Naive thymus-derived CD8-positive, alpha-beta T cell (primary cell): ENCODE measurements at places on chromosomes 7 and 10. TPM values are rescaled to one million over a fixed set of nuclear protein-coding genes. Genes with fewer than 3 reads are reported as not detected.

- peak overlapping the region; percentile 3 for H3K27ac ChIP-seq
- H3K27me3 ChIP-seq: peaks cover 18% of the 10 kb centered on the region
- no peak overlapping the region for H3K4me3 ChIP-seq
- H3K4me1 ChIP-seq: peaks cover 7% of the 10 kb centered on the region
- peaks cover 2% of the 10 kb centered on the region for H3K36me3 ChIP-seq
Measured at GRCh38 chr7:140541513-140542227, 62.4 kb upstream of the MKRN1 start.

DNA sequence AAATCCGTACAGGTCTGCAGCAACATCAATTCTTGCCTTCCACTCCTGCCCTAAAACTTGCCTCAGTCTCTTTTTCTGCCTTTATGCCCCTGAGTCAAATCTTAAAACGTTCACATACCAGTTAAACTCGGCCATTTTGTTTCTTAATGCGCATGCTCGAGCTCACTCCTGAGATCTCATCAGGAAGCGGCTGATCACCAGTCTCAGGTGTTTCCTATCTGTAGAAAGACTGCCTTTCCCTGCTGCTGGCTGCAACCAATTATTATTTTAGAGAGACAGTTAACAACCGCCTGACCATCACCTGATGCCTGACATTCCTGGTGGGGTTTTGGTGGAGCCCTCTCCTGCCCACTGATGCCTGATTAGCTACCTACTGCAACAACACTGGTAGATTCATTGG lies 70.2 kb upstream of the TMEM140 start:
- H3K27ac ChIP-seq: no peak overlapping the region
- H3K27me3 ChIP-seq: no peaks in the 10 kb centered on the region
- H3K4me3 ChIP-seq: no peak overlapping the region
- no peaks in the 10 kb centered on the region for H3K36me3 ChIP-seq
- no peak for DNase-seq

- no peak overlapping the region for H3K27ac ChIP-seq
- H3K27me3 ChIP-seq: no peaks in the 10 kb centered on the region
- H3K4me1 ChIP-seq: peaks cover 12% of the 10 kb centered on the region
- no peaks in the 10 kb centered on the region for H3K36me3 ChIP-seq
Measured at GRCh38 chr10:70786799-70787415, 1.7 kb upstream of the TBATA start.

DNA sequence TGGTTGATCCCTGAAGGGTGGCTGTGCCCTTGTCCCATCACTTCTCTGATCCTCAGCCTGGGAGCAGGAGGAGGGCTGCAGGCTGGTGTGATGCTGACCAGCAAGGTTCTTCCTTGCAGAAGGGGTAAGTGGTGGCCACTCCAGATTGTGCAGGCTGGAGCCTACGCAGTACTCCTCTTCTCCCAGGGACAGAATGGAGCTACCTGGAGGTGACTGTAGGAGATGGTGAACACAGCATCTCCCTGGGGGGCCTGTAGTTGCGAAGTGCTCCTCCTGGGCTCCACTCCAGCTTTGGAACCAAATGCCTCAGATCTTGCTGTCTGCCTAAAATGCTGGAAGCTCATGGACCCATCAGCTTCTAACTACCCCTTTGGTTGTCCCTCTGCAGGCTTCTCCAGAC lies 323.6 kb upstream of the PODXL start:
- no peak overlapping the region for H3K4me3 ChIP-seq
- H3K27ac ChIP-seq: no peak overlapping the region
- H3K4me1 ChIP-seq: no peaks in the 10 kb centered on the region
- H3K36me3 ChIP-seq: peaks cover 5% of the 10 kb centered on the region
- H3K27me3 ChIP-seq: peaks cover 26% of the 10 kb centered on the region

DNA sequence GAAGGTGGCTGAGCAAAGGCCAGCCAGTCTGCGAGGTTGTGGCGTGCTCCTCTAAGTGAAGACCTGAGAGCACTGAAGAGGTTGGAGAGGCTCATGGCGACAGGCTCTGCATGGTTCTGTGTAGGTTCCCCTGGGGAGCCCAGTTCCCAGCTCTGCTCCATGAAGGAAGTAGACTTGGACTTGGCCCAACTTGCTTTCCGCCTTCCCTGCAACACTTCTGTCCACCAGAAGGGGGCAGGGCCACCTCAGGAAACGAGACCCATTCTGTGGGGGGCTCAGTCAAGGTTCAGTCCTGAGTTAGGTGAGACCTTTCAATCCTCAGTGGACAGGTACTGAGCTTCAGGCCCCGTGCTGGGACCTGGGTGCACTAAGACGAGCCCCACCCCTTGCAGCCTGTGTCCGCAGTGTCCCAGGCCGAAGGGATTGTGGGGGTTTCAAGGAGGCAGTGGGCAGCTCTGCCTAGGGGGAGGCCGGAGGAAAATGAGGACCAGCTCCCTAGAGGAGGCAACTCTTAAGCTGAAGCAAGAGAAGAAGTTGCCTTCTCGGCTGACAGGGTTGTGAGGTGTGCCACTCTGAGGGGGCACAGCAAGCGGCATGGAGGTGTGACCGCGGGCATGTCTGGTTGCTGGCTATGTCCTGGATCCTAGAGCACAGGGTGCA lies 15.0 kb upstream of the PCBD1 start:
- H3K36me3 ChIP-seq: no peaks in the 10 kb centered on the region
- no peak overlapping the region for H3K4me3 ChIP-seq
- no peaks in the 10 kb centered on the region for H3K27me3 ChIP-seq
- H3K4me1 ChIP-seq: no peaks in the 10 kb centered on the region
- H3K27ac ChIP-seq: no peak overlapping the region
- peak; percentile 29 for DNase-seq

GRCh38 chr7:10568891-10569290 lies 404.8 kb upstream of the PHF14 start:
- H3K27ac ChIP-seq: no peak overlapping the region
- no peaks in the 10 kb centered on the region for H3K4me1 ChIP-seq
- no peak for DNase-seq

DNA sequence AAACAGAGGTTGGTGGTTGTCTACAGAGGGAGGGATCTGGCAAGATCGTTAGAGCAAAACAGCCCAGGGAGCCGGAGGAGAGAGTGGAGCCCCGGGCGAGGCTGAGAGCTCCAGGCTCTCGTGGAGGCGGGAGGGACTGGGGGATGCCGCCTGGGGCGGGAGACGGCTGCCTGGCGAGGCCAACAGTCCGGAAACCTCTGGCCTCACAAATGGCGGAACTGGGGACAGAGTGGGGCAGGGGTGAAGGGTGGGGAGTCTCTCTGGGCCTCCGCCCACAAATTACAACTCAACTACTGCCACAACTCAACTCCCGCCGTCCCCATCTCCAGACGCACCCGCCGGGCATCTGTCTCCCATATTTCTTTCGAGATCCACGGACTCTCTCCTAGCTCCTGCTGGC lies 47.7 kb downstream of the CLEC2L start:
- no peak overlapping the region for H3K4me3 ChIP-seq
- H3K36me3 ChIP-seq: peaks cover 31% of the 10 kb centered on the region
- DNase-seq: no peak

DNA sequence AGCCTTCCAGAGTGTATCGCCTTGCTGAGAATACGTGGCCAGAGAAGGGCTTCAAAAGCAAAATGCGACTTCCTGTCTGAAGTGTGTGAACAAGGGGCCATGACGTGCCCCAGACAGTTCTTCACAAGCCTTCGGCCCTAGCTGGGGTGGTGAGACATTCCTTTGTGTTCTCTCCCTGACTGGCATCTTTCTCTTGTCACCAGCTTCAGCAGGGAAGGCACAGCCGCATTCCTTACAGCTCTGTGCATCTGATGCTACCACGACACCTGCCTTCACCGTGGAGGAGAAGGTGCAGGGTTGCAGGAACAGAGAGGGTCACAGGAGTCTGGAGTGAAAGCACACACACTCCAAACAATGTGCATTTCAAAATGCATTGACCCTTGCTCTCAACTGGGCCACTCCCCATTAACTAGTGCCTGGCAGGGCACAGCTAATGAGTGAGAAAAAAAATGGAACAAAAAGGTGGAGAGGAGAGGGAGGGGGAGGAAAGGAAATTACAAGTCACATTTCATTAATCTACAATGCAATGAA lies 93.4 kb downstream of the GPR26 start:
- no peak overlapping the region for H3K27ac ChIP-seq
- H3K4me3 ChIP-seq: no peak overlapping the region
- H3K27me3 ChIP-seq: peaks cover 8% of the 10 kb centered on the region
- DNase-seq: no peak
- H3K4me1 ChIP-seq: no peaks in the 10 kb centered on the region
- H3K36me3 ChIP-seq: no peaks in the 10 kb centered on the region

- H3K4me1 ChIP-seq: peaks cover 4% of the 10 kb centered on the region
- no peaks in the 10 kb centered on the region for H3K27me3 ChIP-seq
- no peak overlapping the region for H3K4me3 ChIP-seq
- DNase-seq: no peak
- H3K27ac ChIP-seq: no peak overlapping the region
Measured at GRCh38 chr7:151212626-151213025, 2.3 kb upstream of the H2BK1 start.

DNA sequence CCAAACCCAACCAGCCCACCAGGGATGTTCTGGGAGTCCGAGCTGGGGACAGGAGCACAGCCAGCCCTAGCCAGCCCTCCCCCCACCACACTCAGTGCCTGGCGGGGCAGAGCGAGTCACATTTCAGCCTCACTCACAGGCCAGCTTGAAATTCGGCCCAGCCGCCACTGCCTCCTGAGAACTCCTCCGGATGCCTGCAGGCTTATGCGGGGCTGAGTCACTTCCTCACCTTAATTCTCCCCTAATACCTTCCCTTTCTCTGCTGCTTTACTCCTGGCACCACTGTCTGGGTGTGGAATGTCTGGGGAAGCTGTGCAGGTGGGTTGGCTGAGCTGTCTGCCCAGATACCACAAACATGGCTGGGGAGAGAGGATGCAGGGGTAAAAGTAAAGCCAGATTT lies 22.6 kb upstream of the DLG5 start:
- no peaks in the 10 kb centered on the region for H3K4me1 ChIP-seq
- peaks cover 11% of the 10 kb centered on the region for H3K36me3 ChIP-seq
- H3K27ac ChIP-seq: no peak overlapping the region
- no peak for DNase-seq
- no peak overlapping the region for H3K4me3 ChIP-seq
- H3K27me3 ChIP-seq: peaks cover 16% of the 10 kb centered on the region

Gene TMEM184A
- total RNA-seq: not detected

Gene NUTM2A
- total RNA-seq: 0.88 TPM

Gene SHH
- total RNA-seq: not detected
